ENCODE measurements at places on chromosomes 1 and 21.

DNA sequence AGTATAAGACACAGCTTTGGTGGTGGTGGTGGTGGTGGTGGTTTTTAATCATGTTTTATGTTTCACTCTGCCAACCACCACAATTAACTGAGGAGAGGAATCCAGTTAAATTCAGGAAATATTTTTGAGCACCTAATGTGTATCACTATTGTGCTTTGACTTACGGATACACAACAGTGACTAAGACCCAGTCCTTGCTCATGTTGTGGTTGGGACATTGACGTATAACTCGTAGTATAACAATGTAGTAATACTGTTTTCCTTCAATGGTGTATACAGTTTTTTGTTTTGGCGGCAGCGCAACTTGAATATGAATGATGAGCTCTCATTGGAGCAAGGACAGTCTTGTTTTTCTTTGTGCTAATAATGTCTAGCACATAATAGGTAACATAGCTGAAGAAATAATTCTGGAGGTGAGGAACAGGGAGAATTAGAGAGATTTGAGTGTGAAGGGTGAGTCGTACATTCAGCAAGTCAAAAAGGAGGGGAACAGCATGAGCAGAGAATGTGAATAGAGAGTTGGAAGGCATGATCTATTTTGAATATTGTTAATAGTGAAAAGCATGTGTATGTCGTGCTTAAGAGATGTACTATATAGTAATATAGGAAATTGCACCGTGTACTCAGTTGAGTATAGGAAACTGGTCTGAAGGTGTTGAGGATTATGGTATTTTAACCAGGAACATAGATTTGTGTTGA lies 5.5 kb downstream of the CACYBP start:
- DNase-seq, result no peak

- DNase-seq, result no peak
Measured at GRCh38 chr1:152111515-152111968, 3.7 kb downstream of the TCHH start.

- DNase-seq, result peak; percentile 12
Measured at GRCh38 chr1:61606448-61607312, 118.3 kb downstream of the TM2D1 start.

- no peak for DNase-seq
Measured at GRCh38 chr1:31521761-31522555, 54.4 kb upstream of the TINAGL1 start.

DNA sequence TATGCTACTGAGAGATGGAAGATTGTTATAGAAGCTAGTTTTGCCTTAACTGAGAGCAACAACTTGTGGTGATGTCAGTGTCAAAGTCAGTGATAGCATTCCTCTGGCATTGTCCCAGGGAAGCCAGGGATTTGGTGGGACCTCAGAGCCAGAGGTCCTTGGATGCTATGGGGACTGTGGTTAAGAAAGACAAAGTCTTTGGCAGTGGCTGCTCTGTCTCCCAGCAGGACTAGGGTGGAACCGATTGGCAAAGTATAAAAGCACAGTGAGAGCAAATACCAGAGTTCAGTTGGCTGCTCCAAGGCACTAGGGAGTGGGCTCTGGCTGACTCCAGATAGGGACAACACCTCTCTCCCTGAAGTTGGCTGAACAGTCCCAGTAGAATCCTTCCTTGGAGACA lies 104.8 kb downstream of the GDAP2 start:
- no peak for DNase-seq

DNA sequence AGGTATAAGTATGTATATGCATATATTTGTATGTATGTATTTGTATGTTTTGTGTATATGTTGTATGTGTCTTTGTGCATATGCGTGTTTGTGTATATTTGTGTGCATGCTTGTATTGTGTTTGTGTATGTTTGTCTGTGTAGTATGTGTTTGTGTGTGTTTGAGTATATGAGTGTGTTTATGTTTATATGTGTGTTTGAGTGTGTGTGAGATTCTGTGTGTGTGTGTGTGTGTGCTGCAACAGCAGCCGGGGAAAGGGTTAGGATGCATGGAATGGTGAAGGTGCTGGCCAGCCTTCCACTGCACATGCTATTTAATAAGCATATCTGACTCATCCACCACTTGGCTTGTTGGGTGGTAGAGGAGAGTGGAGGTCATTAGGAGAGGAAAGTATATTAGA lies 46.6 kb upstream of the RAB4A start:
- DNase-seq, result no peak

GRCh38 chr1:2566101-2567045 lies 10.2 kb downstream of the TNFRSF14 start:
- peak; percentile 50 for DNase-seq

GRCh38 chr1:42886046-42886739 lies 39.8 kb downstream of the ZNF691 start:
- no peak for DNase-seq

DNA sequence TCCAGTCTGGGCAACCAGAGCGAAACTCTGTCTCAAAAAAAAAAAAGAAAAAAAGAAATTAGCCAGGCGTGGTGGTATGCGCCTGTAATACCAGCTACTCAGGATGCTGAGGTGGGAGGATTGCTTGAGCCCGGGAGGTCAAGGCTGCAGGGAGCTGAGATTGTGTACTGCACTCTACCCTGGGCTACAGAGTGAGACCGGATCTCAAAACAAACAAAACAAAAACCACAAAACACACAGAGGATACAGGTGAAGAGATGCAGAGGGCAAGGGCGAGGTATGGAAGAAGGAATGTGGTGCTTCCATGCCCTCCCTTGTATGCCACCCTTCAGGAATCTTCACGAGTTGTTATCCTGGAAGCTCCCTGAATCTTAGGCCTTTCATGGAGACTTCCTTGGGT lies 68.5 kb downstream of the NDUFS5 start:
- DNase-seq, result no peak

GRCh38 chr1:238205045-238205662 lies 314.4 kb upstream of the ZP4 start:
- no peak for DNase-seq

DNA sequence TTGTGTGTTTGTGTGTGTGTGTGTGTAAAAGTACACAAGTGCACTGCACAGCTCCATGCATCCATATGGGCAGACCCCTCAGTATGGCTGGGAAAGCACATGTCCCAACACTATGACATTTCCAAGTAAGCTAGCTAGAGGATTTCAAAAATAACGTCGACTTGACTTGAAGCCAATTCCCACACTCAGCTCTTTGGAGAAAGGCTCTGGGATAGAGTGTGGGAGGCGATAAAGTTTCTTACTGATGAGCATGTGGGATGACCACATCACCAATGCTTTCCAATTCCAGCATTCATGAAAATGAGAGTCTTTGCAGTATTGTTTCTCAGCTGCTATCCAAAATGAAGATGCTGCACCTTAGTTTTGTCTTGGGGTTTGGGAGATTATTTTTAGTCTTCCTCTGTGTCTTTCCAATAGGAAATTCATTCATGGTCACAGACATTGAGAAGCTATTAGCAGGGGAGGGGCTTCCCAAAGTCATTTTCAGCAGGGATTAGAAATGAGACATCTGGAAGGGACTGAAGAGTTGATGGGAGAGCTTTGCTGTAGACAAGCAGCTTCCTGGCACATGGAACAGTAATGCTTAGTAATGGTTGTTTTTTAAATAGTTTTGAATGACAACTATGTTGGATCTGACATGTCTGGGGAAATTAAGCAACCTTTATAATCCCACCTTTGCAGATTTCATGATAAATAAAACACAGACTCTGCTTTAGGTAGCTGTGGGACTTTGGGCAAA lies 143.5 kb downstream of the ASTN1 start:
- no peak for DNase-seq

GRCh38 chr1:156748670-156749418 lies 2.6 kb downstream of the HDGF start:
- DNase-seq, result peak; percentile 63

- no peak for DNase-seq
Measured at GRCh38 chr1:2106659-2107405, 56.6 kb downstream of the PRKCZ start.

DNA sequence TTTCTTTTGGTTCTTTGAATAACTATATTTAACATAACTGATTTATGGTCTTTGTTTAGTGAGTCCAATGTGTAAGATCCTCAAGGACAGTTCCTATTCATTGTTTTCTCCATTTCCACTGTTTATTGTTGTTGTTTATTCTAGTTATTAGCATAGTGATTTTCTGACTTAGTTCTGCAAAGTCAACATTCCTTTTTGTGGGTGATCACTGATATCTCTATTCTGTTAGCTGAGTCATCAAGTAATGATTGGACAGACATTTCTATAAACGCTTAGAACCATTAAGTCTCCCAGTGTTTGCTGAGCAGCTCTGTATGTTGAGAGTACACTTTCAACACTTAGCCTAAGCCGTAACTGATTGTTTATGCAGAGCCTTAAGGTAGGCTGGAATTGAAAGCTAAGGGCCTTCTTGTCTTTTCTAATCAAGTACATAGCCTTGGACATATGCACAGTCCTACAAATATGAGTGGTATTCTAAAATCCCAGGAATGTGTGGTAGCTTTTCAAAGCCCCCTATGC lies 87.1 kb downstream of the SLC5A9 start:
- no peak for DNase-seq

- no peak for DNase-seq
Measured at GRCh38 chr1:3750741-3751140, 1.5 kb upstream of the CCDC27 start.

DNA sequence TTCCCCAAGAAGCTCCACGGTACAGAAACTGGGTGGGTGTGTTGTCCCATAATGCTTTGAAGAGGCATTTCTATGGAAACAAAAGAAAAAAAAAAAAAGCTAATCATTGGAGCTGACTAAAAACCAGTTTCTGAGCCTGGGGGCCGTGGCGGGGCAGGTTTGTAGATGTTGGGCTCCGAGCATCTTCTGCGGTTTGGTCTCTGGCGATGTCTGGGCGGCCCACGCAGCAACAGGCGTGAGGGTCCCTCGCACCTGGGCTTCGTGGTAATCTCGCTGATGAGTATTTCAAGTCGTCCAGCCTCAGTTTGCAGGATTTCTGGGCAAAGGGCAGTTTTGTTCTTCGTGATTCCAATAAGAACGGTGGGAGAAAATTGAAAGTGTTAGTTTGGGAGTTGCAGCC lies 6.8 kb downstream of the TP73 start:
- no peak for DNase-seq

- peak; percentile 7 for DNase-seq
Measured at GRCh38 chr1:102174259-102174863, 177.6 kb upstream of the OLFM3 start.

- DNase-seq, result no peak
Measured at GRCh38 chr1:54588377-54588776, 34.9 kb downstream of the FAM151A start.

DNA sequence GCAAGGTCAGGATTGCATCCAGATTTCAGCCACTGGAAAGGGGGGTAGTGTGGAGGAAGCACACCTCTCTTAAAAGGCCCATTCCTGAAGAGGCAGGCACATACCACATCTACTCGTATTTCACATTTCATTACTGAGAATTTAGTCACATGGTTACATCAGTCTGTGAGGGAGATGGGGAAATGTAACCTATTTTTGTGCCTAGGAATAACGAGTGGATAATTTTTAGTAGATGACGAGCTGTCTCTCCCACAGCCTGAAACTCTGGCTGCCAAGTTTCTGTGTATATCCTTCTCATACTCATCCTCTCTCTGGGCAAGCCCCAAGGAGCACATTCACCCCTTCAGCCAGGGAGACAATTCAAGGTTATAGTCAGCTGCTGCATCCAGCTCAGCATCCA lies 10.3 kb upstream of the C21orf91 start:
- no peak for DNase-seq

DNA sequence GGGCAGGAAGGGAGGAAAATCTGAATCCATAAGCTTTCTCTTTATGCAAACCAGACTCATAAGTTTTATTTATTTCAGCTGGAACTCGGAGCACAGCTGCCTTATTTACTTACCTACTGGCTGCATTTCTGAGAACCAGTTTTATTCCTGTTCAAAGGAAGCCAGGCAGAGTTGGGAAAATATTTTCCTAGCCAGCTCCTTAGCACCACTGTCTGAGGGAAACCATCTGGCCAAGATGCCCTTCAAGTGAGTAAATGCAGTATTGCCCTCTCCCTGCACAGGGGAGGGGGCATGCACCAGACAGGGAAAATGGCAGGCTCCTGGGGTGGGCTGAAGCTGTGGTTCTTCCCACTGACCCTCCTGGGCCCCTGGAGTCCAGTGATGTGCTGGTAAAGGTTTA lies 28.9 kb upstream of the FMOD start:
- DNase-seq, result no peak

- DNase-seq, result no peak
Measured at GRCh38 chr1:69123486-69123885, 444.2 kb upstream of the LRRC7 start.

- DNase-seq, result no peak
Measured at GRCh38 chr1:45116820-45117219, 89.6 kb downstream of the ZSWIM5 start.

DNA sequence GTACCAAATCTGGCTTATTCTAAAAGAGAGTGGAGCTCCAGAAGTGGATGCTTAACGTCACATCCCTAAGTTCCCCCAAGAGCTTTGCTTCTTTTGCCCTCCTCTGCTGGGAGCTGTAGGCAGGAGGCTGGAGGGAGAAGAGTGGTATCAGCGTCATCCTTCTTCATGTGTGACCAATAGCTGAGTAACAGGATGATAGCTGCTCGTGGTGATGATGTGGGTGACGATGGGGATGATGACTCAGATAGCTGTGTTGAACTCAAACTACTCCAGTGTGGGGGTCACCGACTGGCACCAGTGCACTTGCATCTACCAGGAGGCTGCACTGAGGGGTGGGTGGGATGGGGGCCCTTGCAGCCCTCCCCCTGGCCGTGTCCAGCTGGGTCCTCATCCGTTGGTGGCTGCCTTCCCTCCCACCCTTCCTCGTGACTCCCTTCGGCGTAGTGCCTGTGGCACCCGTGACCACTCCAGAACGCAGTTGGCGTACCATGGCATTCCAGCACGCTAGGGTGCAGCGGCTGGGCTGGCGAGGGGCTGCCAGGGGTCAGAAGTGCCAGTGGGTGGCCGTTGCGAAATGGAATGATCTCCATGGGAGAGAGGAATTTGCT lies 1.1 kb downstream of the IGFN1 start:
- peak; percentile 96 for DNase-seq

- DNase-seq, result no peak
Measured at GRCh38 chr1:236952246-236953003, 51.8 kb downstream of the MT1HL1 start.

DNA sequence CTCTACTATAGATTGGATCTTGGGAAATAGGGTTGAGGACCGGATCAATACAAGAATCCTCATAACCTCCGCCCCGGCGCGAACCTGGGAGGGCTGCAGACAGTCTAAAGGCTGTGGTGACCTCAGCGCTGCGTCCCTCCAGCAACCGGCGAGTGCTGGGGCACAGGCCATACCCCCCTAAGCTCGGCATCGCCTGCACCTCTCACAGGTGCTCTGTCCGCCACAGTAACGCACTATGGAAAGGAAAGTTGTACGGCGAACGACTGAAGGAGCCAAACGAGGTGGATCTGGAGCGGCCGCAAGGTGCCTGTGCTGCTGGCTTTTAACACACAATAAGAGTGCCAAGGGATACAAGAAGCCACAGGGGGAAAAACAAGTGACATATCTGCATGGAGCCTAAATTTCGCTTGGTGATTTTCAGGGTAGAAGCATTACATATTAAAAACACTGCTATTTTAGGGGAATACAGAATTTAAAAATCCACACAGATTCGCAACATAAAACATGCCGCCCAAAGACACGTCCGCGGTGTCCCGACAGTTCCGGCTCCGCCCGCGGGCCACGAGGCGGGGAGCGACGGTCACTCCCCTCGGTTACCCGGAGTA lies 1.4 kb upstream of the RBM15 start:
- no peak for DNase-seq

Data from HT1080 (cell line).